ENCODE measurements at places on chromosomes 3 and 15.

- no peak for DNase-seq
Observed at GRCh38 chr15:89385596-89386331, 51.1 kb upstream of the POLG start.

DNA sequence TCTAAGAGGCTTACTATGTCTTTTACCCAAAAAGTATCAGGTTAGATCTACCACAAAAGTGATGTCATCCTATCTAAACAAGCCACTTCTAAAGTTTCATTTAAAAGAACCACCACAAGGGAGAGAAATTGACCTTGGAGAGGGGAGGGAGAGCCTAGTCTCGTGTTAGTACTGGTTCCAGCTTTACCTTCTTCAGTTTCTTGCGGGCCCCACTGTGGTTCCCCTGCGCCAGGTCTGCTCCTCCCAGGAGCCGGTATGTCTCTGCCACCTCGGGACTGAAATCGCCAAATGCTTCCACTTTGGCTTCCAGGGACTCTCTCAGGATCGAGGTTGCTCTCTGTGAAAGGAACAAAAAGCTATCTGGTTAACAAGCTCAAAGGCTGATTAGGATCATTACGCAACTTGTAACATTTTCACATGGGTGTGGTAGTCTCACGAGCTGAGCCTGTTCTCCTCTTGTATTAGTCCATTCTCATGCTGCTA lies 51.1 kb downstream of the SYNM start:
- DNase-seq: no peak

DNA sequence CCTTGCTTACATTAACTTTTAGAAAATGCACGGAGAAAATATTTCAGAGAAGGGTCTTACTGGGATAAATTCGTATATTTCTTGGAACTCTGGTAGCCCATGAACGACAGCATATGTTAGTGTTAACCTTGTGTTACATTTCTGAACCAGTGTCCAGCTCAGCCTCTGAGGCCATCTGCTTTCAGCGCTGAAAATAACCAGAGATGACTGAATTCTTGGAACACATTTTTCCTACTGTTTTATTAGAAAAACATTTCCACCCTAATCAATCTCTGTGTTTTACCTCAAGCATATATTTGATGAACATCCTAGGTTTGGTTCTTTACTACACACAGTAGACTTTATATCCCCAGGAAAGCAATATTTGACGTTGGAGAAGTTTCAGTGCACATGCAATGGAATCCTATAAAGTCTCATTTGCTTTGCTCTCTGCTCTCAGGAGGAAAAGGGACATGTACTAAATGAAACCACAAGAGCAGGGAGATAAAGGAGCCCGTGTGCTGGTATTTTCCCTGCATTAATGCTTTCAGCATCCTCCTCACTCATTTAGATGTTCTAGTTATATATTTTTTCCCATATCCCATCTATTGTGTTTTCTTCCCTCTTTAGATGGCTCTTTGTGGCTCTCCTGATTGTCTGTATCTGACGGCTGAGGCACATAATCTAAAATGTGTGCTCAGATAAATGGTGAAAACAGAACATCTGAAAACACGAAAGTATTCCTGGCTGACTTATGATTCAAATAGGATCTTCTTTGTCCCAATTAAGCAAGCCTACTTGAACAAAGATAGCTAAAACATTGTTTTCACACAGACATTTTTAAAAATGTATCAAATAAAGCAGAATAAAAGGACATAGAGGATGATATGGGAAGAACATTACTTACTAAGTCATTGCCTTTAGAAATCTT lies 151.7 kb upstream of the KCNMB2 start:
- DNase-seq: no peak

GRCh38 chr3:44721231-44722102 lies 8.0 kb upstream of the ZNF501 start:
- DNase-seq: no peak

GRCh38 chr3:157572559-157573270 lies 69.5 kb upstream of the VEPH1 start:
- no peak for DNase-seq

- DNase-seq: no peak
Observed at GRCh38 chr3:136586580-136586979, 165.6 kb downstream of the STAG1 start.

DNA sequence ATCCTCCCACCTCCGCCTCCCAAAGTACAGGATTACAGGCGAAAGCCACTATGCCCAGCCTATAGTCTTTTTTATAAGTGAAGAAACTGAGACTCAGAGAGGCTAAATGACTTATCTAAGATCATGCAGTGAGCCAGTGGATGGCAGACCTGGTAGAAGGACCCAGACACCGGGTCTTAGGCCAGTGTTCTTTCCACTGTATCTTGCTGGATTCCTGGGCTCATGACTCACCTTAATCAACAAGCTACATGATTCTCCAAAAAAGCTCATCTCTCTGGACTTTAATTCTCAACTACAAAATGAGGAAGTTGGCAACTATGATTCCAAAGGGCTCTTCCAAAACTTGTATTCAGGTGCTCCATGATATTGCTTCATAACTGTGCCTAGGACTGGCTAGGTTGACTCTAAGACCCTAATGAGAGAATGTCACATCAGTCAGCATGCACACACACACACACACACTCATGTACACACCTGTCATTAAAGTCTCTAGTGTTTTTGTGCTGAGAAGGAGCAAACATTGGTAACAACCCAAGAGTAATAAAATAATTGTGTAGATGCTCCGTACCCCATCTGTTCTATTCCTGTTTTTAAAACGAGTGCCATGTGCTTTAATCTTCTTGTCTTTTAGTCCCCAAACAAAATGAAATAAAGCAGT lies 89.7 kb upstream of the SLC4A7 start:
- DNase-seq: no peak

GRCh38 chr3:33091746-33092145 lies 5.2 kb downstream of the GLB1 start:
- no peak for DNase-seq

GRCh38 chr3:66344391-66344811 lies 123.6 kb downstream of the SLC25A26 start:
- DNase-seq: no peak

DNA sequence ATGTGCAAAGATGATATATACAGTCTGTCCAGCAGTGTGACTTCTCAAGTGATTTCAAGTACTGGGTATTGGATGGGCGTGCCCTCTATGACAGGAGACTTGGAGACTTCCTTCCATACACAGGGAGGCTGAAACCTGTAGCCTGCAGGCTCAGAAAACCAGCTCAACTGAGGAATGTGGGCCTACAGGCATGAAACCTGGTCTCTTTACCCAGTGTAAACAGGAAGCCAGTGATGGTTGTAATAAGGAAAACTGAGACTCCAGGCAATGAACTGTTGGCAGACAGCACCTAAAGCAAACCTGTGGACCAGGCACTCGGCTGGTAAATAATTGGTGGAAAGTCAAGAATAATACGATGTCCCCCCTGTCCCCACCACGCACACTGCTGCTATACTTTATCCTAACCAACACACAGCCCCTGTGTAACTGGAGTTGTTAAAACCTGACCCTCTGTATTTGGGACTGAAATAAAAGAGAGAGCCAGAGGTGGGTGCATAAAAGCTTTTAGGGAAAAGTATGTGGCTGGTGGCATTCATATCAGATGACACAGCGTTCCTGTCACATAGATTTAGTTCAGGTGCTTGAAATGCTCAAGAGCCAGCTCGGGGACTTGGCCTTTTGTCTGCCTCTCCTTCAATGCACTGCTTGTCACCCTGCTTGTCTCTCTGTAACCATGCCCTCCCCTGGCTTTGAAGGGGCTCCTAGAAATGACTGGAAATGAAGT lies 144.7 kb downstream of the TPRG1 start:
- DNase-seq: no peak

GRCh38 chr15:82894971-82895520 lies 57.5 kb downstream of the HOMER2 start:
- DNase-seq: no peak

- no peak for DNase-seq
Observed at GRCh38 chr3:33645060-33645647, 72.9 kb downstream of the CLASP2 start.

DNA sequence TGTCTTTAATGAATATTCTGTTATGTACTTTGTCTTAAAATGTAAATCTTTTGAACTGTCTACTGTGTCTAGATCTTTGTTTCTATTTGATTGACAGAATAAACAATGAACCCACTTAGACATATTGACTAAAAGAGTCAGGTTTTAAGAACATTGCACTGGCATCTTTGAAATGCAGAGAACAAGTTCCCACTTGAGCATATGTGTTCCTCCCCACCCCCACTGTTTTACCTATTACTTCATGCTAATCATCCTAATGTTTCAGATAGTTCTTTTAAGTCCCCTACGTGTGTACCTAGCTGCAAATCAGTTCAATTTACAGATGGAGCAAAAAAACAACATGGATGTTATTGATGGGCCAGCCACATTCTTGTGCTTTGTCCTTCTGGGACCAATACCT lies 11.7 kb upstream of the TCF12 start:
- DNase-seq: no peak

GRCh38 chr3:63576846-63577245 lies 75.6 kb upstream of the SNTN start:
- DNase-seq: no peak

GRCh38 chr3:72890166-72890925 lies 2.5 kb downstream of the GXYLT2 start:
- DNase-seq: no peak

DNA sequence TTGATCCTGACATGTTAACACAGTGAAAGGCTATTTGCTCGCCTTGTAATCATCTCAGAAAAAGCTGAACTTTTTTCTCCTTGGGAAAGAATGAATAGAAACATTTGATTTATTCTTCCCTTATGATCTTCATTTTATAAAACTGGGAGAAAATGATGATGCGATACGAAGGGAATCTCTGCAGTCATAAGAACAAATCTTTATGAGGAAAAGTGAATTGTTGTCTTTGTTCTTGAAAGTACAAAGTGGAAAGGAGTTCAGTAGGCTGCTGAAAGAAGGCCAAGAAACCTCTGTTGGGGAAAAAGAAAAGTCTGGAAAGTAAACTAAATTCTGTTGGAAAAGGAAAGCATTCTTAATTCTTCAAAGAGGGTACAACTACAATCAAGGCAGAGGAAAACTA lies 248.8 kb downstream of the NSUN3 start:
- no peak for DNase-seq

- no peak for DNase-seq
Observed at GRCh38 chr15:90594301-90594738, 64.6 kb downstream of the CRTC3 start.

GRCh38 chr3:153232851-153233271 lies 70.8 kb downstream of the RAP2B start:
- no peak for DNase-seq

DNA sequence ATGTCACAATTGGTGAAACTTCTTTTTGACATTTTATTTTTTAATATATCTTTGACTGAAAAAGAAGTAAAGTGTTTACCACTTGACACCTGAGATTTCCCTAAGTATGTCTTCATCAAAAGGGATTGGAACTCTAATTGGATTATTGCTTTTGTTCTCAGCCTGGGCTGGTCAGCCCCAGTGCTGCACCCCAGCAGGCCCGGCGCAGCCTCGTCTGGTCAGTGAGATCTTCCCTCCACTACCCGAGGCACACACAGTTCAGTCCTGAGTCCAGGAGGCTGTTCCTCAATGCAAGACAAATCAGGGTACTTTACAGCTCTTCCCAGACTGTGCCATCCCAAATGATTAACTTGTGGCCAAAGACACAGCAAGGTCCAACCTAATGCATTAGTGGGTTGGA lies 146.9 kb upstream of the SEMA6D start:
- no peak for DNase-seq

DNA sequence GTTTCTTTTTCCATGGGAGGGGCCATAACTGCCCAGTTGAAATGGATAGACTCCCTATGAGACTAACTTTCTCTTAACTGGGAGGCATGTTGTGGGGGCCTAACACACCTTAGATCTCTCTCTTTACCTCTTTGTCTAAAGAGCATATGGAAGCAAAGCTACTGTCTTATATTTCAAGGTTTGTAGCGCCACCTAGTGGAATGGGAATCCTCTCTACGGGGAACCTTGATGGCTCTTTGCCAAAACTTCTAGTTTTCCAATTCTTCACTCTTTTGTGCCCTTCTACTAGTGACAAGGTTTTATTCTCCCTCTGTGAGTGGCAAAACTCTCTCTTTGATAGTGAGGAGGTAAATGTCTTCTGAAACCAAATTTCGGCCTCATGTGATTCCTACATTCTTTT lies 1030.4 kb upstream of the CADM2 start:
- no peak for DNase-seq

Measured in chondrocyte (in vitro differentiated cells).